ENCODE measurements at places on chromosomes 11 and 22. TPM values are rescaled to one million over a fixed set of nuclear protein-coding genes. Genes with fewer than 3 reads are reported as not detected.

Gene MMP8
- 0.15 TPM for polyA plus RNA-seq

DNA sequence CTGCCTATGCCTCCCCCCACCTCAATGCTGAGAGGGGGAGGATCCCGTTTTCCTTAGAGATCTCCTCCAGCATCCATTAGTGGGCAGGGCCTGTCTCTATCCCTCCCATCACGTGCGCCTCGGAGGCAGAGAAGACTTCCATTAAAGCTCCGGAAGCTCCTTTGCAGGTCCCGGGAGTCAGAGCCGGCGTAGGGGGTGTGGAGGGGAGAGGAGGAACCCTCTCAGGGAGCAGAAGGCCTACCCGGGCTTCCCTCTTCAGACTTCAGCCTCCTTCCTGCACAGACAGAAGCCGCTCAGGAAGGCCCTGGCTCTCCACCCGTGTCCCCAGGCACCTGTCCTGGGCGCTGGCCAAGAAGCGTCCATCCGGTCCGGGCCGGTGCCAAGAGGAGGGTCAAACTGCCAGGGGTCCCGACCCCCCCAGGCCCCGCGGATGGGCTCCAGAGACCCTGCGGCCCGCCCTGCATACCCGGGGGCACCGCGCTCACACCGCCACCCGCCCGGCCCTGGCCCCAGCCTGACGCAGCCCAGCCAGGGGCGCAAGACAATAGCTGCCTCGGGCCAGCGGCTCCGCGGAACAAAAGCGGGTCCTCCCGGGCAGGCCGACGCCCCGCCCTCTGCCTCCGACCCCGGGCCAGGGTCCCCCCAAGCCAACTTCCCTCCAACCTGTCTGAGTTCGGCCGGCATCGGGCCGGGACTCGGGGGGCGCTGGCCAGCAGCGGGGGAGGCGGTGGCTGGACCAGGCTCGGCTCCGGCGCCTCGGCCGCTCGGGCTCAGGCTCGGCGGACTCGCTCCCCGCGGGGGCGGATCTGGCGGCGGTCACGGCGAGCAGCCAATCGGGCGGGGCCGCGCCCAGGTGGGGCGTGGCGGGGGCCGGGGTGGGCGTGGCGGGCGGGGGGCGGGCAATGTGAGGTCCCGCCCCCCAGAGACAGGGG, 29.9 kb downstream of the ARVCF start:
- H3K27me3 ChIP-seq = no peaks in the 10 kb centered on the region
- DNase-seq = peak; percentile 78
- H3K4me1 ChIP-seq = peaks cover 26% of the 10 kb centered on the region

DNA sequence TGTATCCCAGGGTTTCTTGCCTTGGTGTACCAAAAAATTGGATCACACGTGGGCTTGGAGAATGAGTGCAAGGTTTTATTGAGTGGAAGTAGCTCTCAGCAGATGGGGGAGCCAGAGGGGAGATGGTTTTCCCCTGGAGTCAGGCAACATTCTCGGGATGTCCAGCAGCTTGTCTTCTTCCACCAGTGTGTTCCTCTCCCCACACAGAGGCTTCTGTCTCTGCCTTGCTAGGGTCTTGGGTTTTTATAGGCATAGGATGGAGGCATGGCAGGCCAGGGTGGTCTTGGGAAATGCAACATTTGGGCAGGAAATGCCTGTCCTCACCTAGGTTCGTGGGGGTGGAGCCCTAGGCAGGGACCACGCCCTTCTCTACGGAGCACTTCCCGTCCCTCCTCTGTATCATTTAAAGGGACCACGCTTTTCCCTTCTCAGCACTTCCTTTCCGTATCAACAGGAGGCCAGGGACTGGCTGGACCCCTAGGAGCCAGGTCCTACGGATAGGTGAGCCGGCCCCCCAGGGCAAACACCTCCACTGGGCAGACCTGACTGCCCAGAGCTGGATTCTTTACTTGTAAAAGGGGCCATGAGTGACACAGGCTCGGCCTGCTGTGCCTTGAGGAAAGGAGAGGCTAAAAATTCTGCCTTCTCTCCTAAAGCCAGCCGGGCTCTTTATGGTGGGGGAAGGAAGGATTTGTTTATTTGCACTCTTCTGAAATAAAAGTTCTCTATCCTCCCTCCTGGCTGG, 55.3 kb upstream of the CCDC188 start:
- H3K4me1 ChIP-seq = peaks cover 69% of the 10 kb centered on the region
- no peaks in the 10 kb centered on the region for H3K27me3 ChIP-seq
- peak overlapping the region; percentile 61 for H3K27ac ChIP-seq
- DNase-seq = no peak
- H3K4me3 ChIP-seq = peak overlapping the region; percentile 42

DNA sequence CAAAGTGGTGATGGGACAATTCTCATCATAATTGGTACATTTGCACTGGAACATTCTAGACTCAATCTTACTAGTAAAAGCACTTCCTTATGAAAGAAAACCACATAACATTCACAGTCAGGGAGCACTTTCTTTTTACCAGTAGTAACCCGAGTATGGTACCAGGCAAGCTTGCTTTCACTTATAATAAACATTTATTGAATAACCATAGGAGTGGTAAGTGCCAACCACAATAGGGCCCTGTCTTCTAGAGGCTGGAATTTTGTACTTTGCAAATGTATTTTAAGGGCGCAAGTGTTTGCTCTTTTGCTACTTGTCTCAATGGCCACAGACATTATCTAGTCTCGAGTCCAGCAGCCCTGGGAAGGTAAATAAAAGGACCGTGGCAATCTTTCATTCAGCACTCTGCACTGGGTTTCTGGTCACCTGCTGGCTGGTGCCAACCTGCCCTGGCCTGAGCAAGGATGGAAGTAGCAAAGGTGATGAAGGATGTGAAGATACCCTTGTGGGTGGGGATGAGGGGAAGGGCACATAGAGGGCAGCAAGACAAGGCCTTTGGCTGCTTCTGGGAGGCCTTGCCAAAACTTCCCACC, 24.2 kb downstream of the C22orf31 start:
- no peak for DNase-seq
- H3K4me1 ChIP-seq = peaks cover 35% of the 10 kb centered on the region
- H3K27me3 ChIP-seq = no peaks in the 10 kb centered on the region
- H3K36me3 ChIP-seq = no peaks in the 10 kb centered on the region

- no peaks in the 10 kb centered on the region for H3K36me3 ChIP-seq
- H3K27ac ChIP-seq = no peak overlapping the region
- H3K4me1 ChIP-seq = no peaks in the 10 kb centered on the region
- DNase-seq = no peak
- H3K4me3 ChIP-seq = no peak overlapping the region
These were observed 23.3 kb upstream of the MMP7 start for GRCh38 chr11:102553835-102554282.
